Esophagus squamous epithelium (tissue), 5 donors: ENCODE measurements at places on chromosomes 16 and 17.

- peaks cover 47% of the 10 kb centered on the region for H3K36me3 ChIP-seq
- H3K4me1 ChIP-seq: peaks cover 56% of the 10 kb centered on the region
- no peak for DNase-seq
- H3K27ac ChIP-seq: no peak overlapping the region
Observed at GRCh38 chr16:67804853-67805542, 1.4 kb downstream of the RANBP10 start.

- H3K4me3 ChIP-seq: no peak overlapping the region
- no peak overlapping the region for H3K27ac ChIP-seq
- H3K4me1 ChIP-seq: peaks cover 67% of the 10 kb centered on the region
- H3K27me3 ChIP-seq: no peaks in the 10 kb centered on the region
- no peak for DNase-seq
- no peaks in the 10 kb centered on the region for H3K36me3 ChIP-seq
Observed at GRCh38 chr16:8675183-8676159, 1.1 kb downstream of the ABAT start.

- no peak for DNase-seq
- no peaks in the 10 kb centered on the region for H3K4me1 ChIP-seq
- no peaks in the 10 kb centered on the region for H3K27me3 ChIP-seq
- no peaks in the 10 kb centered on the region for H3K36me3 ChIP-seq
- H3K4me3 ChIP-seq: no peak overlapping the region
- H3K27ac ChIP-seq: no peak overlapping the region
Observed at GRCh38 chr16:48949636-48950035, 332.0 kb downstream of the CBLN1 start.

- H3K27me3 ChIP-seq: no peaks in the 10 kb centered on the region
- DNase-seq: no peak
- peak overlapping the region; percentile 70 for H3K27ac ChIP-seq
- H3K4me1 ChIP-seq: peaks cover 76% of the 10 kb centered on the region
Observed at GRCh38 chr17:77354670-77355455, 214.1 kb downstream of the SEC14L1 start.

DNA sequence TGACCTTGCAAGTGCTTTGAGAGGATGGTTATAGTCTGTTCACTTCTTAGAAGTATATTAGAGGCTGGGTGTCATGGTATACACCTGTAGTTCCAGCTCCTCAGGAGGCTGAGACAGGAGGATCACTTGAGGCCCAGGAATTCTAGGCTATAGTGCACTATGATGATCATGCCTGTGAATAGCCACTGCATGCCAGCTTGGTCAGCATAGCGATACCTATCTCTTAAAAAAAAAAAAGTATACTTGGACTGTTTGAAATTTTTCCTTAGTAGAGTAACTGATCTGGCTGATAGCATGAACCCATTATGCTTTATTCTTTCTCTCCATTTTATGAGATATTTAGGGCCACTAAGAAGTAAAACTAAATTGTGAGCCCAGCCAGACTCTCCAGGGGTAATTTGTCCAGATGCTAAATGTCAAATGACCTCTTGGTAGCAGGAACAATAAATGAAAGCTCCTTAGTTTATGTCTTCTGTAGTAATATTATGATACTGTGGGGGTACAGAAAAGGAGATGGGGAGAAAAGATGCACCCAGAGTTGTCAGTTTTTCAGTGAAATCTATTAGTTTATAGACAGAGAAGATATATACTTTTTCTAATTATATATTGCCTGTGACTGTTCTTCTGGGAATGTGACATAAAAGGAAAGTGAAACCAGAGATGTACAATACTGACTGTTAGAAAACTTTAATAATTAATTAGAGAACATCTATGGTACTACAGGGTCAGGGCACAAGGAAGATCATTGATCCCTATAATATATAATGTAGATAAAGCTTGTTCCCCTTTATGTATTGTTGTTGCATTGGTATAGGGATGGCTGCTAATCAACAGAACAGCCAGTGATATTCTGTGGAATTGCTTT is 335.3 kb upstream of the TBX2 start:
- H3K4me1 ChIP-seq: no peaks in the 10 kb centered on the region
- no peak for DNase-seq
- H3K36me3 ChIP-seq: no peaks in the 10 kb centered on the region
- H3K4me3 ChIP-seq: no peak overlapping the region
- no peaks in the 10 kb centered on the region for H3K27me3 ChIP-seq
- H3K27ac ChIP-seq: no peak overlapping the region

DNA sequence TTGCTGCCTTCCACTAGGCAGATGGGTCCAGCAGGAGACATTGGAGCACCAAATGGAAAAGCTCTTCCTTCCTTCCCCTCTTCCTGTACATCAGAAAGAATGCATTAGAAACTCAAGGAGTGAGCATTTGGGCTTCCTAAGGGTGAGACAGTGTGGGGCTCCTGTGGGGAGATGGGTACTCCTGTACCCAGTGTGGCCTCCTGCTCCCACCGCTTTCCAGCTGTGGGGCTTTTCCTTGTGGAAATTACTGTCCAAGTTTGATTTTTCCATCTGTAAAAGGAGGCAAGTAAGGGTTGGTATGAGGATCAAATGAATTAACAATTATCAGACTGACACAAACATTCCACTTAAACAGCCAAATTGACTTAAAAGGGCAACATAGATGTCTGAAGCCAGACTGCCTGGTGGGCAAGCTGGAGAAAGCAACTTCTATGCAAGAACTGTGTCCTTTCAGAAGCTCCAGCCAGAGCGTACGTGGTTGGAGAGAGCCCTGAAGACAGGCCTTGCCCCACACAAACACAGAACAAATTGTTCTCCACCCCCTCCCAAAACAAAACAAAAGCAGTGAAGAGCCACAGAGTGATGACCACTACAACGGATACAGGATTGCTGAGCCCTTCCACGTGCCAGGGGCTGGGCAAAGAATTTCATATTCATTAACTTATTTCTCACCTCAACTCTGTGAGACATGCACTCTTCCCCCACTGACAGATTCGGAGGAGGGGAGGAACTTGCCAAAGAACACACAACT is 23.1 kb upstream of the ALDH3A1 start:
- H3K4me3 ChIP-seq: no peak overlapping the region
- H3K27me3 ChIP-seq: no peaks in the 10 kb centered on the region
- peaks cover 6% of the 10 kb centered on the region for H3K4me1 ChIP-seq
- DNase-seq: no peak

- H3K36me3 ChIP-seq: no peaks in the 10 kb centered on the region
- no peak for DNase-seq
- H3K4me1 ChIP-seq: peaks cover 92% of the 10 kb centered on the region
- H3K27me3 ChIP-seq: no peaks in the 10 kb centered on the region
- peak overlapping the region; percentile 78 for H3K27ac ChIP-seq
- no peak overlapping the region for H3K4me3 ChIP-seq
Observed at GRCh38 chr16:81612351-81613163, 166.5 kb upstream of the PLCG2 start.

- no peak overlapping the region for H3K27ac ChIP-seq
- H3K36me3 ChIP-seq: peaks cover 100% of the 10 kb centered on the region
- no peaks in the 10 kb centered on the region for H3K27me3 ChIP-seq
- peaks cover 23% of the 10 kb centered on the region for H3K4me1 ChIP-seq
Observed at GRCh38 chr16:69321080-69321479, 9.3 kb downstream of the PDF start.

DNA sequence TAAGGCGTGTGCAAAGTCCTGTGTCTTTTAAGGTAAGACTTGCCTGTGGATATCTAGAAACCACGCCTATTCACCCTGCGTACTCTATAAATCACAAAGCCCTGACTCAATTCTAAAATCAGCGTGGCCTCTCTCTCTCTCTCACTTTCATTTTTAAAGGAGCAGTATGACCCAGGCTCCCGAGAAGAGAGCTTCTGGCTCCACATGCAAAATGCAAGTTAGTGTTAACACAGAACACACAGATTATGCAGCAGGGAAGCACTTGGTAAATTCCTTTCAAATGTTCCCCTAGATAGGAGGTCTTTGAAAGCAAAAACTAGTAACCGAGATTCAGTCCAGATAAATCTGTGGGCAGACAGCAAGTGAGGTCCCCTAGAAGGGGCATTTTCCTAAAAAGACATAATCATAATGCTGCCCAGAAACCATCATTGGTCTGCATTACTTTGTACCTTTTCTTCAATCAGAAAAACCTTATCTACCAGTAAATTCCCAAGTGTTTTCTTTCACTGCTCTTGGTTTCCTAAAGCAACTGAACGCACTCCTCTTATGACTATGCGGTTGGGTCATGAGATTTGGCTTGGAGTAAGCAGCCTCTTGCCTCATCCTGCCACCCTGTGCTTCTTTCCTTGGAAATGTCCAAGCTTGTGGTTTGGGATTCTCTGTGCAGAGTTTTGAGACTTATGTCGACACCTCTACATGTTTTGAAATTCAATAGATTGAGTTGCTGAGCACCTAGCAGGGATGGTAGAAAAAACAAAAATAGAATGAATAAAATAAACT is 31.7 kb upstream of the KCNJ2 start:
- peak overlapping the region; percentile 15 for H3K4me3 ChIP-seq
- H3K36me3 ChIP-seq: no peaks in the 10 kb centered on the region
- H3K4me1 ChIP-seq: peaks cover 18% of the 10 kb centered on the region
- DNase-seq: no peak
- no peaks in the 10 kb centered on the region for H3K27me3 ChIP-seq

DNA sequence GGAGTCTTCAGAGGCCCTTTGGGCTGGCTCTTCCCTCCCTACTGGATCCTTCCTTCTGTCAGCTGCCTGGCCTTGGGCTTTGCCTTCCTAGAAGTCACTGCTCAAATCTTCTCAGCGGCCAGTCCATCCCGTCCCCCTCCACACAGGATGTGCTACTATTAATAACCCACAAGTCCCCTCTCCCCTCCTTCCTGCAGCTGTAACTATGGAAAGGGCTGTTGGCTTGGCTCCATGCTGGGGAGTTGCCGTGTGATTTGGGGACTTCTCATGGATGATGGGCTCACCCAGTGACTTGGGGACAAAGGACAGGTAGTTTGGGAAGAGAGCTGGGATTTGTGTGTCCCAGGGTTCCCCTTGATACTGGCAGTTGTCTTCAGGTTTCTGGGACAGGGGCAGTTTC is 19.4 kb downstream of the TMEM94 start:
- no peak overlapping the region for H3K27ac ChIP-seq
- H3K36me3 ChIP-seq: peaks cover 70% of the 10 kb centered on the region
- no peak for DNase-seq
- no peaks in the 10 kb centered on the region for H3K27me3 ChIP-seq

GRCh38 chr17:33492731-33493265 is 199.7 kb upstream of the ASIC2 start:
- no peak for DNase-seq
- no peak overlapping the region for H3K4me3 ChIP-seq
- no peaks in the 10 kb centered on the region for H3K27me3 ChIP-seq
- no peaks in the 10 kb centered on the region for H3K36me3 ChIP-seq
- peaks cover 9% of the 10 kb centered on the region for H3K4me1 ChIP-seq

DNA sequence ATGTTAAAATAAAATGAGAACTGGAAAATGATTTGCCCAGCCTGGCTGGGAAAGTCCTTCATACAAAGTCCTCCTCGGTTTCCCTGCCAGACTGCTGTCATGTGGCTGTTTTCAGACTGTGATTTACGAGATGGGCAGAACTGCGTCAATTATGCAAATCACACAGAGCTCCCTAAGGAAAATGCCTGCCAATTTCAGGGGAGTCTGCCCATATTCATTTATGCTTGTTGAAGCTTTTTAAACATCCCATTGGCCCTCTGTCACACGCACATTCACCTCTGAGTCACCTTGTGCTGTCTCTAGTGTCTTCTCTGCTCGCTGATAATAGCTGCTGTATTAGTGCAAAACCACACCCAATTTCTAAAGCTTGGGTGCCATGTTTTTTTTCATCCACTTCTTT is 81.7 kb upstream of the FAM20A start:
- no peak overlapping the region for H3K4me3 ChIP-seq
- H3K27ac ChIP-seq: no peak overlapping the region
- H3K4me1 ChIP-seq: no peaks in the 10 kb centered on the region
- H3K27me3 ChIP-seq: no peaks in the 10 kb centered on the region
- no peaks in the 10 kb centered on the region for H3K36me3 ChIP-seq

GRCh38 chr17:80679816-80680215 is 135.2 kb downstream of the RPTOR start:
- H3K4me1 ChIP-seq: peaks cover 13% of the 10 kb centered on the region
- no peaks in the 10 kb centered on the region for H3K36me3 ChIP-seq
- H3K27ac ChIP-seq: no peak overlapping the region
- DNase-seq: no peak
- H3K4me3 ChIP-seq: no peak overlapping the region

DNA sequence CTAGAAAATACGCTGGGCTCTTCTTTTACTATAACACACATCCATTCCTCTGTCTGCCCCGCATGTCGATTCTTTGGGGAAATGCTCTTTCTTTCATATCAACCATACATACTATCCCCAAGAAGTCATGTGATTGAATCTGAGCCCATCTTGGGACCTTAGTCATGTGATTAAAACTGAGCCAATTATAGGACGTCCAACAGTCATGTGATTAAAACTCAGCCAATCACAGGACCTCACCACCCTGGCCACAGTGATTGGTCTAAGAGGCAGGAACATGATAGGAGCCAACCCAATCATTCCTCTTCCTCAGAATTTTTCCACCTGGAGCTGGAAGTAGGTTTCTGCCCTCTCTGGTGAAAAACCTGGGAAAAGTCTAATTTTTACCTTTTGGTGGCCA is 78.8 kb downstream of the TMEM114 start:
- no peak overlapping the region for H3K4me3 ChIP-seq
- no peaks in the 10 kb centered on the region for H3K36me3 ChIP-seq
- H3K27ac ChIP-seq: no peak overlapping the region
- H3K27me3 ChIP-seq: no peaks in the 10 kb centered on the region
- DNase-seq: no peak
